ENCODE measurements at places on chromosomes 2 and 18.

GRCh38 chr2:190670182-190670946 lies 21.5 kb downstream of the NAB1 start:
- DNase-seq = no peak

DNA sequence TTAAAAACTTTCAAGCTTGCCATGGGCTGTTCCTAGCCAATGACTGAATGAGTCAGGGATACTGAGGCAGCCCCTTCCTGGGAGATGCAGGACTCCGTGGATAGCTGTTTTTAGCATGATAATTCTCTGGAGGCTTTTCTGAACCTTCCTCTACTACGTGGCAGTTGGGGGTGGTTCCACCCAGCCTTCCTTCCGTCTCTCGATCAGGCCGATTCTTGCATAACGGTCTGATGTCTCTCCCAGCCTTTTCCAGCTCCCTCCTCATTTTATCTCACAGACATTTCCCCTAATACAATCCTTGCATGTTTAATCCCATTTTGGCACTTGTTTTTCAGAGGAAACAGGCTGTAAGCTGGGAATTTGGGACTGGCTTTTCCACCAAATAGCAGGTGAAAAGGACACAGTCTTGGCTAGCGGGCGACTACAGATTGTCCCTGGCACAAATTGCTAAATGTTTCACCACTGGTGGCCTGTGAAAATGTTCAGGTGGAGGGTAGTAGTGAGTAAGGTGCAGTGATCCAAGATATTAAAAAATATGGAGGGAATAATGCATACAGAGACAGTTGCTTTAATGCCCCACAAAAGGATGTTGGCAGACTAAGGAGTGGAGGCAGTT lies 21.0 kb upstream of the CTLA4 start:
- DNase-seq = no peak

DNA sequence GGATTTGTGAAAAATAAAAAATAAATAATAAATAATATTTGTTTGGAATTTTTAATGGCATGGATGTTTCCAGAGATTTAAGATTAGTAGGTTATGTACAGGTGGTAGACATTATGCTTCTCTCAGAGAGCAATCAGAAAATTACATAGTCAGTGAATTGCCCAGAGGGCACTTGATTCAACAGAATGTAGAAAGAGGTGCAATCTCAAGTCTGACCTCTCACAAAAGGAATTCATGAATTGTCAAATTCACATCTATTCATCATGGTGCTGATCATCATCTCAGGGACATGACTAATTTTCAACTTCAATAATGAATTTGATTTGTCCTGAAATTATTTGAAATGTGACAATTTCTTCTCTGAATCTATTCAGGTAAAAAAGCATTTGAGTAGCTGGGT lies 172.5 kb downstream of the PDE11A start:
- DNase-seq = no peak

DNA sequence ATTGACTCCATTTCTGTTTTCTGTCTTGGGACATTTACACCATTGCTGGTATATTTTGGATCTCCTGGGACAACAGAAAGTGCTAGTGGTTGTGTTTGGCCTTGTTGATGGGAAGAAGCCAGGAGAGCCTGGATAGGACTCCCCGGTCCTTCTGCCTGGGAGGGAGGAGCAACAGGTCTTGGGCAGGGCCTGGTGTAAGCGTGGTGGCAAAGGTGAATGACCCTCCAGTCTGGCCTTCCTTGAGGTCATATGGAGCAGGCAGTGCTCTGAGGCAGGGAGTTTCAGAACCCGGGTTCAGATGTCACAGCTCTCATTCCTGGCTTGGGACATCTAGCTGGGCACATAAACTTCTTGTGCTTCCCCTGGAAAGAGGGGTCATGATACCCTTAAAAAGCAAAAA lies 56.0 kb upstream of the RBM44 start:
- no peak for DNase-seq

GRCh38 chr2:27798948-27799645 lies 27.6 kb downstream of the MRPL33 start:
- no peak for DNase-seq
